ENCODE measurements at places on chromosomes 2 and 18.

DNA sequence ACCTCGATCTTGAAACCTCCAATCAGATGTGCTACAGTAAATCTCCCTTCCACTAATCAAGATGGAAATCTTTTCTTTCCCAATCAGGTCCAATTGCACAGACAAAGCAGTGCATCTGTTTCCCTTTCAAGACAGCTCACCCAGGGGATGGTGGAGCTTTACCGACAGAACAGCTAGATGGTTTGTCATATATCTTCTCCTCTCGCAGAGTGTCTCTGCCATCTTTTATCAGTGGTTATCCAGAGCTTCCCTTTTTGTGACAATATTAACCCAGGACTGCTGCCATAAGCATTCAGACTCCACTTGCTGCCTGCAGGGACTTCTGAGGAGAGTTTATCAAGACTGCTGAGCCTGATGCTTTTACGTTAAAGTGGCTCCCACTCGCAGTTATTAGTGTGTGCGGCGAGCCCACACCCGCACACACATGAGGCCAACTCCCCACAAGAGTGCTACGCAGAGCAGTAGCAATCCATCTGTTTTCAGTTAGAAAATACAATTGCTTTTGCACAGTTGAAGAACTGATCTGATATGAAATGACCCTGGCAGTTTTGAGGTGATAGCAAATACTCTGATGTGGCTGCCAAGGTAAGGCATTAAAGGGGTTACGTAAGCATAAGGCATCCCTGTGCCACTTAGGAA is 398.9 kb downstream of the NCKAP5 start:
- no peak for DNase-seq

- no peak for DNase-seq
Observed at GRCh38 chr2:120176526-120176925, 46.7 kb downstream of the TMEM185B start.

DNA sequence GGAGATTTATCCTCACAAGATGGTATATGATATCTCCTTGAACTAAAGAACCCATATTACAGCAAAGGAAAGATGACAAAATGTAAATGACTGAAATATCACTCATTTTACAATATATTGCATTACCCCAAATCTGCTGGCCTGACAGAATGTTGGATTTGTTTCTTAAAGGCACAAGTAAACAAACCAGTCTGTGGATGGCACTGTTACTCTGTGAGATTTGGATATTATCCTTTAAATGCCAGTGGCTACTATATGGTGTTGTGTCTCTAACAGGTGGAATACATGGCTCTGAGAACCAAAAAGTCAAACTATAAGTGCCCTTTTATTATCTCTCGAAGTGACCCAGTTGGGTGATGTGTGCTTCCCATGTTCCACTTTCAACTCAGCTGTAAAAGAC is 125.7 kb downstream of the PDE1A start:
- DNase-seq = no peak

GRCh38 chr2:129713337-129713736 is 266.1 kb upstream of the RAB6C start:
- no peak for DNase-seq

- no peak for DNase-seq
Observed at GRCh38 chr2:182426082-182426917, 536 bp downstream of the PDE1A start.

- peak; percentile 7 for DNase-seq
Observed at GRCh38 chr18:45910405-45911023, 56.6 kb downstream of the EPG5 start.

DNA sequence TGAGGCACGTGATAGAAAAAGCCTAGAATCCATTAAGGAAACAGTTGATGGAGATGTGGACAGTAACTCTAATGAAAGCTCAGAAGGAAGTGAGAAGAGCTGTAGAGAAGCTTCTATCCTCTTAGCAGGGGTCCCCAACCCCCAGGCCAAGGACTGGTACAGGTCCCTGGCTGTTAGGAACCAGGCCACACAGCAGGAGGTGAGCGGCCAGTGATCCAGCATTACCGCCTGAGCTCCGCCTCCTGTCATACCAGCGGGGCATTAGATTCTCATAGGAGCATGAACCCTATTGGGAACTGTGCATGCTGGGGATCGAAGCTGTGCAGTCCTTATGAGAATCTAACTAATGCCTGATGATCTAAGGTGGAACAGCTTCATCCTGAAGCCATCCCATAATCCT is 8.7 kb upstream of the IMP4 start:
- DNase-seq = no peak

DNA sequence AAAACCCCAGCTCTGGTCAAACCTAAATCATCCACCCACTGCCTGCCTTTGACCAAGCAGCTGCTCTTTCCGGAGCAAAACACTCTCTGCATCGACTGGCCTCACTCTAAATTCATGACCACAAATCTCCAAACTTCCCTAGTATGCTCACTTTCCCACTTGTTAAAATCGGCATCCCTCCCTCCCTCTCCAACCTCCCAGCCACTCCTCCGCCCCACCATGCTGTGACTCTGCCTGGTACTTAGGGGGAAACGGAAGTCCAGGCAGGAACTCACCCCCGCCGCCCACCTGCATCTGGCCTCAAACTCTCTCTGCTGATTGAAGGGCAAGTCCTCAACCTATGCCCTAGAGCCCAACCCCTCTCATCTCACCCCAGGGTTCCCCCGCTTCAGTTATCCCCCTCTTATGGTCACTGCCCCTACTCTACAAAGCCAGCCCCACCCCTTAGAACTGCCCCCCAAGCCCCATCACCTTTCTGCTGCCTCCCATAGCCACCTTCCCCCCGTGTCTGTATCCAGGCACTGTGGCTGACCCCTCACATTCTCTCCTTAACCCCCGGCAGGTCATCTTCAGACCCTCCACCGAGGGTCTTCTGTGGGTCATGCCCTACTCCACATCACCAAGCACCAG is 3.8 kb upstream of the ADRA2B start:
- no peak for DNase-seq

- DNase-seq = no peak
Observed at GRCh38 chr2:37052600-37053332, 31.4 kb downstream of the HEATR5B start.

GRCh38 chr18:32446780-32447179 is 23.9 kb downstream of the GAREM1 start:
- no peak for DNase-seq

- DNase-seq = no peak
Observed at GRCh38 chr18:8705238-8705960, at the start of gene MTCL1. MTCL1 (plus strand) TSS chr18:8705556; CDS start chr18:8705661, 105 bp downstream.

DNA sequence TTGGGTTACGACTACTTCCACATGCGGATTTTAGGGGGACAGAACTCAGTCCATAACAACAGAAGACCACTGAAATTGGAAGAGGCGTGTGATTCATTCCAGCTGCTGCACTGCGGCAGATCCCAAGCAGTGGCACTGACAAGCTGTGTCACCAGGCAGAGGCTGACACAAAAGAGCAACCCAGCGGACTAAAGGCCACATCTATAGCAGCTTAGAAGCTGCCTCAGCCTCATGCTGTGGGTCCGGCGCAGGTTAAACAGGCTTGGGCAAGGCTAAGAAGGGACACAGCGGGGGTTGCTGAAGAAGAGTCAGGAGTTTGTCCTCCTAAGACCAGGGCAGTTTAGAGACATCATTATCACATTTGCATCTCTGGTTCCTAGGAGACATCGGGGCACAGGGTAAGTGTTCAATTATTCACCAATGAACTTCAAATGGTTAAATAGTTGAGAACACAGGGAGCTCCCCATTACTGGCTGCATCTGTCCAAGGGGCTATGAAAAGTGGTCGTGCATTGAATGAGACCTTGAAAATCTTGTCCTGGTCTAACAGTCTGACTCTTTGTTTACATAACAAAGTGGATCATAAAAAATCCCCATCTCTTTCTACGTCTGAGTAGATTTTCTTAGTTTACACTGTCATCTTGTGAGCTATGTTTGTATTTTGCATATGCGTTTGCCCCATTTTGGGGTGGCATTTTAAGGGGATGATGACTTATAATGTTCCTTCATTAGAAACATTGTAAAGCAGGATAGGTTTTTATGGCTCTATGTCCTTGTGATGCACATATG is 162.3 kb upstream of the TRIB2 start:
- DNase-seq = no peak

GRCh38 chr2:158060160-158060834 is 41.4 kb upstream of the UPP2 start:
- DNase-seq = no peak
